ENCODE measurements at places on chromosomes 1 and 21.

- no peak for DNase-seq
Observed at GRCh38 chr1:208542309-208542708, 298.1 kb upstream of the PLXNA2 start.

- DNase-seq, result no peak
Observed at GRCh38 chr21:45866551-45866950, 115.0 kb upstream of the COL6A1 start.

DNA sequence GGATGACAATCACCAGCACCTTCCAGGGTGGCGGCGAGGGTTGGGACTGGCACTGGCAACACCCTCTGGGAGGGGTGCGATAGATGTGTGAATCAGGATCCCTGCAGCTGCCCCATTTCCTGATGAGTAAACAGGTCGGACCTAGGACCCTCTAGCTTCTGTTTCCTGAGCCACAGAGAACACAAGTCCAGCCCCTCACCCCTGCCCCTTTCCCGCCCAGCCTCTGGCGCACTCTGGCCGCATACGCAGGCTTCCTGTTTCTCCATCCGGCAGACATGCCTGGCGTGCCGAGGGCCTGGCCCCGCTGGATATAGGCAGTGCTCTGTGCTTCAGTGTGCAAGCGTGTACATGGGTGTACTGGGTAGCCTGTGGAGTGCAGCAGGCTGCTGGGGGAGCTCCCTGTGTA is 4.6 kb downstream of the PEAR1 start:
- DNase-seq, result peak; percentile 38

- DNase-seq, result no peak
Observed at GRCh38 chr1:147225193-147225730, at the start of gene FMO5. TSS of gene FMO5 (minus strand) at chr1:147225339. CDS start at chr1:147225029, 310 bp downstream.

- DNase-seq, result no peak
Observed at GRCh38 chr1:162351246-162351842, 25.3 kb downstream of the SPATA46 start.

GRCh38 chr1:7478142-7478790 is 292.8 kb upstream of the VAMP3 start:
- no peak for DNase-seq

DNA sequence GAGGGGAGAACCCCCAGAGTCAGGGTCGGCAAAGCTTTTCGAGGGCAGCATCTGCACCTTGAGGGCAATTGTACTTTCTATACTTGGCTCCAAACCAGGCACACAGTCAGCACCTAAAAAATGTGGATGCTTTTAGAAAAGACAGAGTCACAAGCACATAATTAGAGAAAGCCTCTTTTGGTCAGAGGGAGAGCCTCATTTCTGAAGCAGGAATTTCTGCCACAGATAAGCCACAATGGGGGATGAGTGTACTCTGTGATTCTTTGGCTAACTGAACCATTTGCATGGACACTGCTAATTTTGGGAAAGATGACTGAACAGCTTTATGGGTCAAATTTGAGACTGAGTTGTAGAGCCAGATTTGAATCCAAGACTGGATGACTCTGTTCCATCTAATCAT is 635.7 kb downstream of the KIF26B start:
- DNase-seq, result no peak

DNA sequence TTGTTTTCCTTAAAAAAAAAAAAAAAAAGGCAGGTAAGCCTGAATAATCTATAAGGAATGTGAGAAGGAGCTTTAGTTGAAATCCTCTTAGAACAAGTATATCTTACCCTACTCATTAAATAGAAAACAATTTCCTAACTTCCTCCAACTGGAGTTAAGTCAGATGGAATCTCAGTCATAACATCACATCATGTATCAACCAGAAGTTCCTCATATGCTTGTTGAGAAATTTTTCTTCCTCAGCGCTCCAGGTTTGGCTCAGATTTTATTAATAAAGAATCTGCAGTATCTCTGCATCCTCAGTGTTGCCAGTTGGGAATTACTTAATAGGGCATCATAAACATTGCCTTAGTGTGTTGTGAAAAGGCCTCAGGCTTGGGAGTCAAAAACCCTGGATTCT is 37.6 kb downstream of the DUSP10 start:
- DNase-seq, result no peak

GRCh38 chr21:34650861-34651431 is 17.8 kb upstream of the CLIC6 start:
- DNase-seq, result no peak

DNA sequence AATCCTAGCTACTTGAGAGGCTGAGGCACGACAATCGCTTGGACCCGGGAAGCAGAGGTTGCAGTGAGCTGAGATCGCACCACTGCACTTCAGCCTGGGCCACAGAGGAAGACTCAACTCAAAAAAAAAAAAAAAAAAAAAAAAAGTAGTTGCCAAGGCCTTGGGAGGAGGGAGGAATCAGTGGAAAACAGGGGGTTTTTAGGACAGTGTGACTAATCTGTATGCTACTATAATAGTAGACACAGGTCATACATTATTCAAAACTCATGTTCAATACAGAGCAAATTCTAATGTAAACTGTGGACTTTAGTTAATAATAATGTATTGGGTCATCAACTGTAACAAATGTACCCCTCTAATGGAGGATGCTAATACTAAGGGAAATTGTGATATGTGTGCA is 51.7 kb upstream of the CTPS1 start:
- no peak for DNase-seq

- no peak for DNase-seq
Observed at GRCh38 chr1:237857455-237857854, 33.3 kb downstream of the ZP4 start.

- no peak for DNase-seq
Observed at GRCh38 chr1:94675373-94675772, 133.8 kb upstream of the F3 start.

GRCh38 chr1:147641291-147641690 is 29.0 kb downstream of the ACP6 start:
- no peak for DNase-seq

GRCh38 chr1:30575066-30575465 is 148.3 kb downstream of the MATN1 start:
- DNase-seq, result no peak

DNA sequence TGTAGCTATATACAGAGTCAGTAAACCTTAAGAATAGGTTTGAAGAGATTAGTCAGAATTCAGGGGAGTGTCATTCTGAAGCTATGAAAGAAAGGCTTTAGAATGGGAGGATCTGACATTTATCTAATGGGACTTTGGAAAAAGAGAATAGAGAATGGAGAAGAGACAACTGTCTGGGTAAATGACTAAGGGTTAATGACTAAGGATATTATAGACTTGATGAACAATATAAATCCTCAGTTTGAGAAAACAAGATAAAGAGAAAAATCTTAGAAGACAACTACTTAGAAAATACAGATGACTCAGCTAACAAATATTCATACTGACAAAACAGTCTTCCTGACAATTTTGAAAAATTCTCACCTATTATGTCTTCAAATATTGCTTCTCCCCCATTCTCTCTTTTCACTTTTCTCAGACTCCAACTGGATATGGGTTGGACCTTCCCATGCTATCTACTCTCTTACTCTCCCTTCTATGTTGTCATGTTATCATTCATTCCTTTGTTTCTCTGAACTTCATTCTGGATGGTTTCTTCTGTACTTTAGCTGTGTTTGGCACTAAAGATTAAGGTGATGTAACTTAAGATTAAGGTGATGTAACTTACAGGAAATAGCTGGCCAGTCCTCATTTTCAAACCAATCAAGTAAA is 20.4 kb downstream of the SLC16A1 start:
- peak; percentile 48 for DNase-seq

GRCh38 chr1:24594328-24594598 is 38.4 kb downstream of the NCMAP start:
- no peak for DNase-seq

- DNase-seq, result no peak
Observed at GRCh38 chr21:41183575-41183974, 15.6 kb downstream of the BACE2 start.

- no peak for DNase-seq
Observed at GRCh38 chr1:78370779-78371482, 119.8 kb upstream of the PTGFR start.

- DNase-seq, result no peak
Observed at GRCh38 chr1:71862756-71863155, 419.6 kb downstream of the NEGR1 start.

DNA sequence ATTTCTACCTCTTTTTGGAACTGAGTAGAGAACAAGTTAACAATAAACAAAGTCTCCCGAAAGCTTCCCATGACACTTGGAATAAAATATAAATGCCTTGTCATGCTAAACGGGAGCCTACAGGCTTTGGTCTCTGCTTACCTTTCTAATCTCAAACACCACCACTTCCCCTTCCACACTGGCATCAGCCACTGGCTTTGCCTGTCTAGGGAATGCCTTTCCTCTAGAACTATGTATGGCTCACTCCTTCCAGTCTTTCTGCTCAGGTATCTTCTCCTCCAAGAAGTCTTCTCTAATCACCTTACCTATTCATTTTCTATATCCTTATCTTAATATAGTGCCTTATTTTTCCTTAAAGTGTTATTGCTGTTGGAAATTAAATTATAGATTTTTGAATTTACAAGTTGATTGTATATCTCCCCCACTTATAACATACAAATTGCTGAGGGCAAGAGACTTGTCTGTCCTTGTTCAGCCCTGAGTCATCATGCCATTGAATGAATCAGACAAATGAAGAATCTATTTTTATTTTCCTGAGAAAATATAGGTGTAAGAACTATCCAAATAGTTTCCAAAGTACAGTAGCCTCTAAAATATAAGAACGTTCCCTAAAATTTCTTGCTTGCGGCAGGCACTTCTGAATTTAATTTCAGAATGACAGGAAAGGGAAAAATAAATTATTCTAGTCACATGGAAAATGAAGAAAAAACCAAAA is 119.2 kb downstream of the TM2D1 start:
- DNase-seq, result no peak

DNA sequence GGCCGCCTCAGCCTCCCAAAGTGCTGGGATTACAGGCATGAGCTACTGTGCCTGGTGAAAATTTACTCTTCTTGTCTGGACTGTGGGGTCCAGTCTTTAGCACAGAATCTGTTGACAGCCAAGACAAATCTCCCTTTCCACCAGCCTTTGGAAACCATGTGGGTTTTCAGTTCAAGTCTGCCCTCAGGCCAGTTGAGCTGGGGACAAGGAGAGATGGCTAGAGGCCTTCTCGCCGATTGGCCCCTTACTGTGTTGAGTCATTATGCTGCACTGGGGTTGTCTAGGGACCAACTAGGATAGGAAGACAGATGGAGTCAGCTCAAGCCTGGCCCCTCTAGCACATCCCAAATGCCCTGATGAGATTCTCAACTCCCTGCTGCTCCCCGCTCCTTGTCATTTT is 8.6 kb upstream of the NKAIN1 start:
- DNase-seq, result no peak

GRCh38 chr1:103111926-103112325 is 3.6 kb upstream of the COL11A1 start:
- DNase-seq, result no peak

- DNase-seq, result no peak
Observed at GRCh38 chr1:106944721-106945120, 111.8 kb upstream of the PRMT6 start.

GRCh38 chr1:104266612-104267011 is 516.9 kb downstream of the AMY1C start:
- DNase-seq, result no peak

- no peak for DNase-seq
Observed at GRCh38 chr1:215330426-215330825, 236.7 kb upstream of the KCTD3 start.

DNA sequence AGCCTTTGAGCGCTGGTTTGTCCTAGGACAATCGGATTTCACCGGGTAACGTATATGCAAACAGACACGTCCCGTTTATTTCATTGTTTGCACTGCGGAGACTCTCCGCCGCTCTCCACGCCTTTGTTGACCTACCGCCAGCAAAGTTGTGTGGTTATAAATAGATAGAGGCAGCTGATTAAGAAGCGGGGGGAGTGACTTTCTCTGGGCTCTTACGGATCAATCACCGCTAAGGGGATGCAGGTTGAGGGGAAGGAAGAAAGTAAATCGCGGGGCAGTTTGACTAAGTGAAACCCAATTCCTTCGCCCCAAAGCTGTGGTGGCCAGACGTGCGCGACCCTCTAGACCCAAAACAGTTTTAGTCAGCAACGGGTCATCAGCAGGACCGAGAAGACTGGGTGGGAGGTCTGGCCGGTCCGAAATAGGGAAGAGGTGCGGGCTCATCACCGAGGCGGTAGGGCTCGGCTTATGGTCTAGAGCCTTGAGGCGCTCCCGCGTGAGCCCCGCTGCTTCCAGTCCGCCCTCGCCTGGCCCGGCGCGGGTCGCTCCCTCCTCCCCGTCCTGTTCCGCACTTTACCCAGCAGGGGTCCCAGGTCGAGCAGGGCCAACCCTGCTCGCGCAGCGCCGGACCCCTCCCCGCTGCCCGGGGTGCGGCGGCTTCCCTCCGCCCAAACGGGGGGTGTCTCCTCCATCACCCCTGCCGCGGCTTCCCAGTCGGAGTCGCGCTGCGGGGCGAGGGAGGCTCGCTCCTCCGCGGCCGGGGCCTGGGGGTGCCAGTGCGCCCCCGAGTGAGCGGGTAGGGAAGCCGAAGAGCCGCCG is 120.8 kb upstream of the RRP15 start:
- no peak for DNase-seq

DNA sequence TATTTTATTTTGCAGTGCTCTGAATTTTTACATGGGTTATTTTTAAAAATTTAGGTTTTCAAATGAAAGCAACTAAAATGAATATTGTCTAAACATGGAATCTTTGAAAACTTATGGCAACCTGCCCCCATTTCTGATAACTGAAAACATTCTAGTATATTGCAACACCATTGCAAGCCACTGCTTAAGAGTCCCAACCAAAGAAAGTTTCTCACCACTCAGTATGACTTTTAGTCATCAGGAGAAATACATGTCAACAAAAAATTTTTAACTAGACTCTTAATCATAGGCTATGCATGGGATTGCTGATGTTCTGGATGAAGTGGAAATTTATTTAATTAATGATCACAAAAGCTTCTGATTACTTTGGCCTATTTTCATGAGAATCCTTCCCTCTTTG is 112.1 kb downstream of the TNFSF18 start:
- DNase-seq, result no peak

- DNase-seq, result no peak
Observed at GRCh38 chr1:68745451-68745850, 248.6 kb upstream of the DEPDC1 start.

DNA sequence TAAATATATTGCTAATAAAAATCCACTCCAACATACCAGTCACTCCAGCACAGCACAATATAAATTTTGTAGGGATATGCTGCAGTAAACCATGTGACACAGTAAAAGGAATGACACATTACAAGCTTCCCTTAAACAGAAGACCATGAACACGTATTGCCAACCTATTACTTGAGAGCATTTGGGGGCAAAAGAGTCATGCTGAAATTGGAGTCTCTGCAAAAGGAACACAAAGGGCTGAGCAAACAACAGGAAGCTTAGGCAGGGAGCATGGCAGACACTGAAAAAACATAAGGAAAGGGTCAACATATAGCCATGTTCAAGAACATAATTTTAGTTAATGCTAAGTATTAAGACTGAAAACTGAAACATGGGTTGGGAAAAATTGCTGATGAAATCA is 214.5 kb downstream of the SMYD3 start:
- DNase-seq, result no peak

- DNase-seq, result no peak
Observed at GRCh38 chr21:45418301-45419071, 13.5 kb downstream of the COL18A1 start.

- no peak for DNase-seq
Observed at GRCh38 chr1:164611754-164612642, 53.0 kb downstream of the PBX1 start.
